ENCODE measurements at places on chromosomes 6 and 20.

GRCh38 chr6:145025488-145025887 is 709.8 kb downstream of the EPM2A start:
- no peak for DNase-seq

- no peak for DNase-seq
Observed at GRCh38 chr6:88538130-88538706, 372.1 kb upstream of the CNR1 start.

GRCh38 chr6:83517500-83517899 is 5.2 kb downstream of the PRSS35 start:
- no peak for DNase-seq

GRCh38 chr6:69668916-69669315 is 127.9 kb downstream of the LMBRD1 start:
- DNase-seq: no peak

- no peak for DNase-seq
Observed at GRCh38 chr20:63205896-63206295, 10.0 kb downstream of the YTHDF1 start.

- DNase-seq: no peak
Observed at GRCh38 chr6:656460-657252, at the start of gene HUS1B. Gene HUS1B (minus strand): TSS chr6:657100. CDS start chr6:656944, 156 bp downstream.

DNA sequence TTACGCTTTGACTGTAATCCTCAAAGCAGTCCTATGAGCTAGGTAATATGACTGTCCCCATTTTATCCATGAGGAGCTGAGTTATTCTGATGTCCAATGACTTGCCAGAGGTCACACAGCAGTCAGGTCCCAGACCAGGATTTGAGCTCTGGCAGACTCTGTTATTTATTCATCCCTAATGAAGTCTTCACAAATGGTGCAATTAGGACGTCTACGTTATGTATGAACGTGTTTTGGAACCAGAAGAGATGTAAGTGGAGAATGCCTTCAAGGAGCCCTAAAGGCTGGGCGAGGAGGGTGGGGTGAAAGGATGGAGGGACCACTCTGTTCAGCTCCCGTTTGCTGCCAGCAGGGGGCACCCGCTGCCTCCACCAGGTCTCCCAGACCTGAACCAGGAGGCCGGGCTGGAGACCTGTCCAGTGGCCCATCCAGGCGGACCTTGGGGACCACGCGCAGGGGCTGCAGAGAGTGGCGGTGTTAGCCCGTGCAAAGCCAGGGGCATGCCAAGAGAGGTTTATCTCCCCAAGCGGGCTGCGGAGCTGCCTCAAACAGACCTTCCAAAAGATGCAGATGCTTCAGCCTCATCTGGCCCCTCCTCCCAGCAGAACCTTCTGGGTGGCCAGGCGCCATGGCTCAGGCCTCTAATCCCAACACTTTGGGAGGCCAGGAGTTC is 15.2 kb upstream of the ZNF335 start:
- DNase-seq: no peak

DNA sequence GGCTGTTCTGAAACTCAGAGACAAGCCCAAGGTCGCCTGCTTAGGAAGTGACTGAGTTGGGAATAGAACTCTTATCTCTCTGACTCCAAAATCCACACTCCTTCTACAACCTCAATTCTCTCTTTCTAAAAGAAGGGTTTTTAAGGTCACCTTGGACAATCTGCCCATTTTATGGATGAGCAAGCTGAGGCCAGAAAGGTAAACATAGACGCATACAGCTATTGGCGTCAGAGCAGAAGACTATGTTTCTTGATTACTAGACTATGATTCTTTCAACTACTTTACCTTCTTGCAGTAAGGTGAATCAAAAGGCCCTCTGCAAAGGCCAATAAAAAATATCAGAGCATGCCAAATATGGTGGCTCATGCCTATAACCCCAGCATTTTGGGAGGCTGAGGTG is 276.6 kb downstream of the CLIC5 start:
- DNase-seq: no peak

DNA sequence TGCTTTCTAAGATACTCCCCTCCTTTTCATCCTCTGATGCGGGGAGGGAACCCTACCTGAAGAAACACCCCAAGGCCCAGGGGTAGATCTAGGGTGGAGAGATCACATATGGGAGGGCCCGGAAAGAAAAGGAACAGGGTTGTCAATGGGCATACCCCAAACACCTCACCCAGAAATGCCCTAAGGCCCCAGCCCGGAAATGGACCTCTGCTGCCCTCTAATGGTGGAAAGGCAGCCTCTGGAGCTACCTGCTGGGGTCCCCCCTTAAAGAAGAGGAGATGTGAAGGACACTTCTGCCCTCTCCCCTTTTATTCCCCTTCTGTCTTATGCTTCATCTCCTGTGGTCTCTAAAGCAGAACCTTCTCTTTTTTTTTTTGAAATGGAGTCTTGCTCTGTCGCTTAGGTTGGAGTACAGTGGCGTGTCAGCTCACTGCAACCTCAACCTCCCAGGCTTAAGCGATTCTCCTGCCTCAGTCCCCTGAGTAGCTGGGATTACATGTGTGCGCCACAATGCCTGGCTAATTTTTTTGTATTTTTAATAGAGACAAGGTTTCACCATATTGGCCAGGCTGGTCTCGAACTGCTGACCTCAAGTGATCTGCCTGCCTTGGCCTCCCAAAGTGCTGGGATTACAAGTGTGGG is 458 bp upstream of the ARMC12 start:
- peak; percentile 68 for DNase-seq
